ENCODE measurements at places on chromosomes 1 and 21.
A peak's percentile ranks its signal among the peaks of the same experiment; 100 is the strongest.

GRCh38 chr1:197572169-197572568, 203.1 kb downstream of the DENND1B start:
- no peak for DNase-seq

GRCh38 chr21:20592463-20592862, 405.7 kb upstream of the NCAM2 start:
- no peak for DNase-seq

DNA sequence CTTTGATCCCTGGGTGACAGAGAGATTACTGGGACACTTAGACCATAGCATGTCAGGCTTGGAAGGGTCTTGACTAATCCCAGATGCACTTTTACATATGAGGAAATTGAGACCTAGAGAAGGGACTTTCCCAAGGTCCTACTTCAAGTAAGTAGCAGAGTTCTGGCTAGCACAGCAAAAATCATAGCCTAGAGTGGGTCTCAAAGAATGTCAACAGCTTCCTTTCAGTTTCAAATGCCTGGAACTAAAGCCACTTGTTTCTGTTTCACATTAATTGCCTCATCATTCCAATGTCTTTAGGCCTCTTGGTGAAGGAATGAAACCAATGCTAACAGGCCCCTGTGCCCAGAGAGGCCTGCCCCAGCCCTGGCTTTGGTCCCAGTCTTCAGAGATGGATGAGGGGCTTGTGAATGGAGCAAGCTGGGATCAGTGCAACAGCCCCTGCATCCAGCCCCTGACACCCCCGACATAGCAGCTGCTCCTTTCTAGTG, 26.6 kb downstream of the ATF3 start:
- DNase-seq, result no peak

DNA sequence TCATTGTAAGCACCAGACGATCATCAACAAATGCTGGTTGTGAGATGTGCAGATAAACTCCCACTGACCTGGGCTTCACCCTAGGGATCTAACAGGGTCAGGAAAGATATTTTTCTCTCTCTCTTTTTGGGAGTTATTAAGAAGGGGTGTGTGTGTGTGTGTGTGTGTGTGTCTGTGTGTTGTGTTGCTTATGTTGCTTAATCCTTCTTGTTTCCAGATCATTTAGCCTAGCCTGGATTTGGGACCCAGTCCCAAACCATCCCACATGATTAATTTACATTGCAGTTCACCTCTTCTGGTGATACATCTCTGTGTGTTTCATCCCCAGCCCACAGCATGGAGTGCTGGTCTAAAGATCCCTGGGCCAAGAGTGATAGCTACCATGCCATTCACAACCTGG, 122.8 kb upstream of the IPO9 start:
- DNase-seq, result no peak

GRCh38 chr1:93528412-93528811, 80.5 kb downstream of the FNBP1L start:
- no peak for DNase-seq

DNA sequence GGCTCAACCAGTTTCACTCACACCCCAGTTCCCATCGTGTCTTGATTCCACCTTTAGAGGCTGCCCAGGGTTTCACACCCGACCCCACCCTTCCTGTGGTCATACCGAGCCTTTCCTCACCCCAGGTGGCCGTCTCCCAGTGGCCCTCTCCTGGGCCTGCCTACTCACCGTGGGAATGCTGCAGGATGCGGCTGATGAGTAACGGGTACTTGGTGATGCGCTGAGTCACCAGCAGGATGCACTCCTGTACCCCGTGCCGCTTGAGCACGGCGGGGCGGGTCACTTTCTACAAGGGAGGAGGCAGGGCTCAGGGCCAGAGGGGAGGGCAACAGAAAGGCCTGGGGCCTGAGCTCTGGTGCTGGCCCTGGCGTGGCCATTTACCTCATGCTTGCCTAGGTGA, 16.4 kb downstream of the ARHGEF2 start:
- no peak for DNase-seq

DNA sequence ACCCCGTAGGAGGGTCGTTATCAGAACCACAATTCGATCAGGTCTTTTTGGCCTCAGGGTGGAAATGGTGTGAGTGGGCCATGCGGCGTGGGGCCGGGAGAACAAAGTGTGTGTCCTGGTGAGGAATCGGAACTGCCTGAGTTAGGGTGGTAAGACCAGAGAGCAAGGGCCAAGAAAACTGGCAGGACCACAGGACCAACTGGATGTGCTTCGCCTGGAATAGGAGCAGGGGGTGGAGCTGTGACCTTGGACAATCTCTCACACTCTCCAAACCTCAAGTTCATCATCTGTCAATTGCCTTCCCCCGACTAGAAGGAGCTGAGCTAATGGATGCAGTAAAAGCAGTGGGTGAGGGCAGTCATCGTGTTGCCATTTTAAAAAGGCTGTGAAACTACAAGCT, 59.5 kb downstream of the NAV1 start:
- no peak for DNase-seq

- no peak for DNase-seq
Observed at GRCh38 chr1:64956010-64956640, 10.2 kb downstream of the JAK1 start.

- DNase-seq, result no peak
Observed at GRCh38 chr1:98077691-98078090, 156.9 kb upstream of the DPYD start.

DNA sequence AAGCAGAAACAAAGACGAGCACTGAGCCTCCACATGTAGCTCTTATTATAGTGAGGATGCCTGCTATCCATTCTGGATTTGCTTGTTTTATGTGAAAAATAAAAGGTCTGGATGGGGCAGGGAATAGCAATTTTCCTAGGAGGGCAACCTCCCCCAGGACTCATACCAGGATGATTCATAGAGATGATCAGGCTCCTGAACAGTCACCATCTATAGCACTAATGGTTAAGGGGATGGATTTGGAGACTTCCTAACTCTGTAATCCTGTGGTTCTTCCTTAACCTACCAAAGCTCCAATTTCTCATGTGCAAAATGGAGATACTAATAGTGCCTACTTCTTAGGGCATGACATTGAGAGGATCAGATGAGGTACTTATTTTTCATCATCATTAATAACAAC, 34.5 kb upstream of the CD58 start:
- no peak for DNase-seq

- peak; percentile 44 for DNase-seq
Observed at GRCh38 chr21:33025489-33026442, at the start of gene OLIG2. OLIG2 (plus strand) TSS chr21:33025935; CDS start chr21:33026863, 928 bp downstream.

DNA sequence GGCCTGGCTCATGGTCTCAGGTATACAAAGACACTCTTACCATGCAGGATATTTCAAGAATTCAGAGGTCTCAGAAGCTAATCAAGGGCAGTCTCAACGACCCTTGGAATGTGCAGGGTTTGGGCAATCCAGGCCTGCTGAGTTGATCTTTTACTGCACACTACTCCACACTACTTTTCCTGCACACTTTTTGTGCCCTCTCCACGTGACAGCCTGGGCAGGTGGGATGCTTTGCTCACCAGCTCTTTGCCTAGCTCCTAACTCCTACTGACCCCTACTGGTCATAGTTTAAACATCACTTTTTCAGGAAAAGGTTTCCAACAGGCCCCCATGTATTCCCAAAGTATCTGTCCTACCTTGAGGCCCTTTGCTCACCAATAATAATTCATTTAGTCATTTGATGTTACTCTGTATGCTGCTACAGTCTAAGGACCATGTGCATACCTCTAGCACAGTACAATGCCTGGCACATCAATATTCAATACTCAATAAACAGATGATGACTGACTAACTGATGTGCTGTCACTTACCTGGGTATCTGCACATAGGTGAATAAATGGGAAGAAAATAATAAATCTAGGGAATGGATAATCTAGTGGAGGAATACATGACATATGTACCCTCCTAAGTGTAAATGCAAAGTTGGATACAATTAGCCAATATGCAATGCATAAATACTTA, 9.6 kb downstream of the DUSP23 start:
- DNase-seq, result peak; percentile 42

- DNase-seq, result peak; percentile 73
Observed at GRCh38 chr1:156160743-156161171, 7.4 kb downstream of the SEMA4A start.

GRCh38 chr1:177783051-177783450, 186.8 kb downstream of the SEC16B start:
- no peak for DNase-seq

- DNase-seq, result no peak
Observed at GRCh38 chr1:67700220-67700619, 15.2 kb downstream of the GADD45A start.

DNA sequence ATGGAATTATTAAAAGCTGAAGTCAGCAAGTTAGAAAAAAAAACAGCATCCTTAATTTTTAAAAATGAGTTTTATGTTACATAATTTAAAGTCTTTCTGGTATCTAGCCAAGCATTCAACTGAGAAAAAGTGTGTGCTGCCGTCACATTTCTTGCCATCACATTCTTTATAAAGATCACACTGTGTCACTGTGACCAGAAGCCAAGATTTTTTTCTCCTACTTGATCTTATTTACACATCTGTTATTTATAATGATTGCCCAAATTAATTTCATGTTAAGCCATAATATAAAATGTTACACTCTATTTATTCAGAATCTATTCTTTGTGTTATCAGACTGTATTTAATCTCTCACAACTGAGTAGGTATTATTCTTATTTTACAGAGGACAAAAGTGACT, 1603.7 kb downstream of the PLA2G4A start:
- no peak for DNase-seq

GRCh38 chr1:53604291-53604919, 134.6 kb downstream of the GLIS1 start:
- no peak for DNase-seq

All from GM13976 (cell line).